ENCODE measurements at places on chromosomes 16 and 17.

GRCh38 chr17:43800736-43801135 lies 20.5 kb downstream of the CFAP97D1 start:
- no peak for DNase-seq

- no peak for DNase-seq
Measured at GRCh38 chr16:66378741-66379570, 12.5 kb downstream of the CDH5 start.

DNA sequence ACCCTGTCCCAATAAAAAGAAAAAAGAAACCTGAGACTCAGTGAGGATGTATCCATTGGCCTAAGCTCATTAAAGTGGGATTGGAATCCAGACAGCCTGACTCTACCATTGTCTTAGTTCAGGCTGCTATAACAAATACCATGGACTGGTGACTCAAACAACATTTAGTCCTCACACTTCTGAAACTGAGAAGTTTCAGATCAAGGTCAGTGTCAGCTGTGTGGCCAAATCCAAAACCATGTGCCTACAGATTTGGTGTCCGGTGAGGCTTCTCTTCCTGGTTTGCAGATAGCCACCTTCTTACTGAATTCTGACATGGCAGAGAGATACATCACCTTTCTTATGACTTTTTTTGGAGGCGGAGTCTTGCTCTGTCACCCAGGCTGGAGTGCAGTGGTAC lies 53.3 kb upstream of the KDM8 start:
- no peak for DNase-seq

DNA sequence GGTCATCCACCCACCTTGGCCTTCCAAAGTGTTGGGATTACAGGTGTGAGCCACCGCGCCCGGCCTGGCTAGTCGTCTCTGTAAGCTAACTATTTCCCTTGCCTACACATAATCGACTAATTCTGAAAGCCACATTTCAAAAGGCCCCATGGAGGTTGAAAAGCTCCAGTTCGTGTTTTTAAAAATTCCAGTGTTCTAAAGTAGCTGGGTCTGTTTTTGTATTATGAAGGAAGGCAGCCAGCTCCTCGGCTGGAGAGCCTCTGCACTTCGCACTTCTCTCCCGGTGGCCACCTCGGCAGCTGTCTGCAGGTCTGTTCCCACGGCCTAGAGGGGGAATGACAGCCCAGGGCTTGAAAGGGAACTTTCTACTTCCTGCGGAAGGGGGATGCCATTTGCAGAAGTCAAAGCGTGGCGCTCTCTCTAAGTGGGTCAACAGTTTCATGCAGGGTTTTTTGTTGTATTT lies 16.9 kb downstream of the HASPIN start:
- peak; percentile 53 for DNase-seq

DNA sequence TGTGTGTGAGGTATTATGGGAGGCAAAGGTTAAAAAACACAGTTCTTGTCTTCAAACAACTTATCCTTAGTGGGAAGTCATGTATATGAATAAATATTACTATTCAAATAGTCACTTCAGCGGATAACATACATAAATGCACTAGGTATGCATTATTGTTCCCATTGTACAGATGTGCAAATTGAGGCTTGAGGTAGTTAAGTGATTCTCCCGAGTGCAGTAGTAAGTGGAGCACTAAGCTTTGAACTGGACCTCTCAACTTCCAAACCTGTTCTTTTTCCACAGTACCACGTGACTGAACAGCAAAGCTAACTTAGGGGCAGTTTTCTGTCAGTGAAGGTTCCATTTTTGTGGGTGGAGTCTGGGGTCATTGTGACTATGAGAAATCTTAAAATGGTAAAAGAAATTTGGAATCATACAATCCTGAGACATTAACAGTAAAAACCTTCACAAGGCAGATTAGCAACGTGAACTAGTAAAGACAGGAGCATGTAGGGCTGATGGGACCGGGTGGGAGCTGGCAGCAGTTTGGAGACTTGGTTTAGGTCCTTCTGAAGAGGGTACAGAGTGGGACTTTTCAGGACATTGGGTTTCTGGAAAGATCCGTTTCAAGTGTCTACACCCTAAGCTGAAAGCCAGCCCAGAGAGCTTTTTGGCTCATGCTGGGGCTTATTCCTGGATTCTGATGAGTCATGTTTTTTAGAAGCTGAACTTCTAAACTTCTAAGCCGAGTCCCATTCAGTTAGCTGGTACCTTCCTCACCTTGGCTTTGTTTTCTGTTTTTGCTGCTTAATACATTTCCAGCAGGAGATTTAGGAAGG lies 204.9 kb downstream of the PRKCA start:
- no peak for DNase-seq

- DNase-seq = no peak
Measured at GRCh38 chr16:85665929-85666328, 22.8 kb downstream of the GINS2 start.

DNA sequence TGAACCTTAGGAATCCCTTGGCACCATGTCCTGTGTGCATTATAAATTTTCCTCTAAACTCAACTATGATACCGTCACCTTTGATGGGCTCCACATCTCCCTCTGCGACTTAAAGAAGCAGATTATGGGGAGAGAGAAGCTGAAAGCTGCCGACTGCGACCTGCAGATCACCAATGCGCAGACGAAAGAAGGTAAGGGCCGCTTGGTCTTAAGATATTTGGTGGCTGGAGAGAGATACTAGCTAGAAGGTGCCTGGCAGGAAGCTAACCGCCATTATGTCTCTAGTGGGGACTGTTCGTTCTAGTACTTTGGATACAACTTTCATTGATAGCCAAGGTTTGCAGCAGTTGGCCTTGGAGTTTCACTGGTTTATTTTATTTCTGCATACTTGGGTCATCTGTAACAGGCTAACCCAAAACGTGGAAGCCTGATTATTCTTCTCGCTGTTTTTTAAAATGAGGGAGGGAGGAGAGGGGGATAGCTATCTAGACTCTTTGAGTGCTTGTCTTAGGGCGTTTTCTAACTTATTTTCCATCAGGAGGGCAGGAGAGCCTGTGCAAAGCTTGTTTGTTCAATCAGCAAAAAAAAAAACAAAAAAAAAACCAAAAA lies 1.3 kb downstream of the RBBP6 start:
- no peak for DNase-seq

- DNase-seq = no peak
Measured at GRCh38 chr17:63634163-63634562, 11.9 kb downstream of the MAP3K3 start.

GRCh38 chr16:15644267-15644961 lies 1.5 kb upstream of the MARF1 start:
- no peak for DNase-seq

DNA sequence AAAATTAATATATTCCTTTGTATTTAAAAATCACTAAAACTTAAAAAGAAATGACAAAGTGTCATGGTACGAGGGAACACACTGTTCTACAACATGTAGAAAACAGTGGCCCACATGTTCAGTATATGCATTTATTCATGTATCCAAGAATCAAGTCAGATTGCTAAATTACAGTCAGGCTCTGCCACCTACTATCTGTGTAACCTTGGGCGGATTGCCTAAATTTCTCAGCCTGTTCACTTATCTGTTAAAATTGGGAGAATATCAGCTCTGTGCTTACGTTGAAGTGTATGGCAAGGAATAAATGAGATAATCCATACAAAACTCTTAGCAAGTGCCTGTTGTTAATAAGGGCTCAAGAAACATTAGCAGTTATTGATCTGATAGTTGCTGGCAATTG lies 3.4 kb upstream of the USP22 start:
- DNase-seq = no peak

DNA sequence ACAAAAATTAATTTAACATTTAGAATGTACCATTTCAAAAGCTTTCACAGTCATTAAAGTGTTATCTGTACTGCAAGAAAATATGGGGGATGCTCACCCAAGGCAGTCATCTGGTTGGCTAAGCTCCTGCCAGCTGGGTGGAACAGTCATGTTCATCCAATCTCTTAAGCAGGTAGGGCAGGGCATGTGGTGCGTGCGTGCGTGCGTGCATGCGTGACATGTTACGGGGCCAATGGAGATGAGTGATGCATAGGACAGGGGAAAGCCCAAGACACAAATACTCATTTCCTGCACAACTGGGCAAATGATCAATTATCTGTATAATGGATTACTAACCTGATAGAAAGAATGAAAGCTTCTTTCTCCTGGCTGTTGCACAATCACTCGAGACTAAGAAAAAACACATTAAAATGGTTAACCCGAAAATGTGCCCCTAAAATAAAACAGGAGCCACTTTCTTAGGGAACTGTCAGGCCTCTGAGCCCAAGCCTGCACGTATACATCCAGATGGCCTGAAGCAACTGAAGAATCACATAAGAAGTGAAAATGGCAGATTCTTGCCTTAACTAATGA lies 104.4 kb downstream of the MYO1D start:
- no peak for DNase-seq

- no peak for DNase-seq
Measured at GRCh38 chr17:76560877-76561221, 21.0 kb downstream of the PRCD start.

Measured in stimulated activated CD8-positive, alpha-beta memory T cell treated with anti-CD3 and anti-CD28 coated beads, Interleukin-4, amount 100 ng/mL, for 48 hours (primary cell).